ENCODE measurements at places on chromosomes 12 and 14. TPM values are rescaled to one million over a fixed set of nuclear protein-coding genes. Genes with fewer than 3 reads are reported as not detected.
A peak's percentile ranks its signal among the peaks of the same experiment; 100 is the strongest.

DNA sequence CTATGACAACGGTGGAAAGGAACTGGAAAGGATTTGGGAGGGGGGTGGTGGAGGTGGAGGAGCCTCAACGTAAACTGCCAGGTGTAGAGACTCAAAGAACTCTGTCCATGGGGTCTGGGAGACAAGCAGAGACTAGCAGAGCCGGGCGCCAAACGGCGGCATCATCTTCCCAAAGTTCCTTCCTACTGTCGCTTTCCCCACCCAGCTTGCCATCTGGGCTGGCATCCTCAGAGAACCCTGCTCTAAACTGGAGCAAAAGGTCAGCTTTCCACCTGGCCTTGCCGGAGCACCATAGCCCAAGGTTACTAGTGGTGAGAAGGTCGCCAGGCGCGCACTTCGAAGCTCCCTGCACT is 4.0 kb upstream of the IRF2BPL start:
- DNase-seq, result no peak

Gene SPX
- 0.18 TPM for total RNA-seq

GRCh38 chr14:21436567-21437062 is 19.3 kb downstream of the CHD8 start:
- DNase-seq, result no peak

Gene KLRK1
- not detected for total RNA-seq

DNA sequence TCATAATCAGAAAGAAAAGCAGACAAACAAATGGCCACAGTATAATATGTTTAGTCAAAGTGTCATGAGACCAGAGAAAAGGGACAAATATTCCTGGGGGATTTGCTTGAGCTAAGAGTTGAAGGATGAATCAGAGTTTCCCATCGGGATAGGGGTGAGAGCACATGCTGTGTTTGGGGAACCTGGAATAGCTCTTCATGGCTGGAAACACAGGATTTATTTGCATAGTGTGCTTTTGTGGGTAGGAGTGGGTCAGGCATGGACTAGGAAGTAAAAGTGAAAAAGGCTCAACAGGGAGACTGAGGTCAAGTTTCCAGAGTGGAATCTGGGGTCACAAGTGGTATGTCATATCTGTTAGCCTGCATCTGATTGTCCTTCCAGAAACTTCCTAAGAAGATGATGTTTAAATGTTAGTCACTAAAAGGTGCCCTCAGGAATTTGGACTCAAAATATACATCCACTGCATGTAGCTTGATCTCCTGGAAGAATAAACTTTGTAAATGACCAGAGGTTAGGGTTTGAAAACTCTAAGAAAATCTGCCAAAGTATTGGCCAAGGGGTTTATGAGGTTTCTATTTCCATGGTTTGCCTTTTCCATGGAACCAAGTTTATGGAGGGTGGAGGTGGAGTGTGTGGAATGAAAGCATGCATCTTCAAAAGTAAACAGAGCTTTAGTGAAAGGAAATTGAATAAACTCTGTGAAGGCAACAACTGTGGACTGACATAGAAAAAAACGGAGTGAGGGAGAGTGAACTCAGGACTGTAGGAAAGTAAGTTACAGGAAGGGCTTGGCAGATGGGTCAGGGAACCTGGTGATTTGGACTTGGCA is 344.6 kb downstream of the C12orf75 start:
- no peak for DNase-seq

- DNase-seq, result no peak
Observed at GRCh38 chr12:109446-109845, 42.9 kb downstream of the IQSEC3 start.

GRCh38 chr14:96587823-96588385 is 85.7 kb downstream of the PAPOLA start:
- DNase-seq, result no peak

Gene IRAK3
- total RNA-seq, result 4.9 TPM

GRCh38 chr12:79858518-79858917 is 76.4 kb downstream of the PPP1R12A start:
- DNase-seq, result no peak

- DNase-seq, result no peak
Observed at GRCh38 chr12:93793983-93794382, 116.8 kb downstream of the CRADD start.

DNA sequence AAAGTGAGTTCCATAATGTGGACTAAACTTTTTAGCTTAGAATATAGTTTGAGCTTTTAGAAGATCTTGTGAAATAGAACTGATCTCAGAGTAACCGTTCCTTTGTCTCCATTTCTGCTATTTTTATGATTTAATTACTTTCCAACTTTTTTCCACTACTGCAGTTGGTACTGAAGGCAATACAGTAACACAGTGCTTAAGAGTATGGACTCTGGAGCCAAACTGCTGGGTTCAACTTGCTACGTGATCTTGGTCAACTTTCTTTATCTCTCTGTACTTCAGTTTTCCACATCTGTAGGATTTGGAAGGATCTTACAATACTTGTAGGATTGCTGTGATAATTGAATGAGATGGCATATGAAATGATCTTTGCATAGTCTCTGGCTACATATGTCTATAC is 40.9 kb downstream of the ATXN7L3B start:
- no peak for DNase-seq

DNA sequence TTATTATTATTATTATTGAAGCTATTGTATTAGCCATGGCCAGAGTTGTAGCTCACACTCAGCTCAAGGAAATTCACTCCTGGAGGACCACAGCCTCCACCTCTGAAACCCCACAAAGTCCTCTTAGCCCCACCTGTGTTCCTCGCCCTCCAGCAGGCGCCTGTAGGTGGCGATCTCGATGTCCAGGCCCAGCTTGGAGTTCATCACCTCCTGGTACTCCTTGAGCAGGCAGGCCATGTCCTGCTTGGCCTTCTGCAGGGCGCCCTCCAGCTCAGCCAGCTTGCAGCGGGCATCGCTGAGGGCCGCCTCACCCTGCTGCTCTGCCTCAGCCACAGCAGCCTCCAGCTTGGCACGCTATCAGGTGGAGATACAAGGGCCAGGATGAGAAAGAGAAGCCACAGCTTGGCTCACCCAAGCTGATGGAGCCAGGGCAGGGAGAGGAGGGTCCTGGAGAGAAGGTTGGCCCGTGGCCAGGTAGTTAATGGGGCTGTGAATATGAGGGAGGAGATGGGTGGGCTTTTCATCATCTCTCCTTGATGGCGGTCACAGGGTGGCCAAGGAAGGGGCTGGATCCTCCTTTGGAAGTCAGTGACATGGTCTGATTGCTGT is 5.1 kb downstream of the KRT85 start:
- peak; percentile 33 for DNase-seq

- no peak for DNase-seq
Observed at GRCh38 chr12:98911396-98911795, 266.3 kb downstream of the APAF1 start.

DNA sequence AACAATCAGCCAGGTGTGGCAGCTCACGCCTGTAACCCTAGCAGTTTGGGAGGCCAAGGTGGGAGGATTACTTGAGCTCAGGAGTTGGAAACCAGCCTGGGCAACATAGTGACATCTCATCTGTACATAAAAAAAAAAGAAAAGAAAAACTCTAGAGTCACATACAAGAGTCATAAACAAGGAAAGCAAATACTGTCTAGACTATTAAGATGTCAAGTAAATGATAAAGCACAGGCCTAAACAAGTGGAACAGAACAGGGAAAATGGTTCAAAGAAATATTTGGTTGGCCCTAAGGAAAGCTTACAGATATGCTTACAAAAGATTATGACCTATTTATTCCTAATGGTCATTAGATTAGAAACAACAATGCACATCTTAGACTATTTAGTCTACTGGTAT is 12.3 kb downstream of the CDK17 start:
- DNase-seq, result no peak

All from endothelial cell (in vitro differentiated cells).